ENCODE measurements at places on chromosomes 12 and 14.

- no peak for DNase-seq
Observed at GRCh38 chr14:105384605-105385321, 13.6 kb upstream of the TEX22 start.

GRCh38 chr14:38944691-38945090 is 158.3 kb downstream of the SEC23A start:
- DNase-seq: no peak

GRCh38 chr14:65580973-65581372 is 168.4 kb downstream of the FUT8 start:
- DNase-seq: no peak

DNA sequence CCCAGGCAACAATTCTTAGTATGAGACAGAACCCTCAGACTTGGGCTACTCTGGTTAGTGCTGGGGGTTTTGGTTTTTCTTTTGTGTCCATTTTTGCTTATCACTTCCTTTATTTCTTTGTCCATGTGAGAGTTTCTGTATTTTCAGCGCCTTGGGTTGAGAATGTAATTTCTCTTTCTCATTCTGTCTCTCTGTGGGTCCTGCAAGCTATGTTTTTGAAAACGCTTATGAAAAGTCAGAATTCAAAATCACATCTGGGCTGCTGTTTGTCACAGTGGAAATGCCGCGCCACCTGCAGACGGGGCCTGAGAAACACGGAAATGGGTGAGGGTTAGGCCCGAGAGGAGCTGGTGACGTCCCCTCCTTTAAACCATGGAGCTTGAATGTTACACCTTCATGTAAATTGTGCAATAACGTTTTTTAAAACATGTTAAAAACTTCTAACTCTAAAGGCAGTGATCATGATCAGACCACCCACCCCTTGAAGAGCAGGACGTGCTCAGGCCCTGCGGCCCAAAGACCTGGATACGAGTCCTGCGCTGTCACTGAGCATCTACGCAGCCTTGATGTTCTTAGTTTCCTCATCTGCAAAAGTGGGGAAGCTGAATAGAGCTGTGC is 26.1 kb downstream of the JDP2 start:
- DNase-seq: no peak

- no peak for DNase-seq
Observed at GRCh38 chr14:95483309-95484165, 32.9 kb downstream of the SYNE3 start.

DNA sequence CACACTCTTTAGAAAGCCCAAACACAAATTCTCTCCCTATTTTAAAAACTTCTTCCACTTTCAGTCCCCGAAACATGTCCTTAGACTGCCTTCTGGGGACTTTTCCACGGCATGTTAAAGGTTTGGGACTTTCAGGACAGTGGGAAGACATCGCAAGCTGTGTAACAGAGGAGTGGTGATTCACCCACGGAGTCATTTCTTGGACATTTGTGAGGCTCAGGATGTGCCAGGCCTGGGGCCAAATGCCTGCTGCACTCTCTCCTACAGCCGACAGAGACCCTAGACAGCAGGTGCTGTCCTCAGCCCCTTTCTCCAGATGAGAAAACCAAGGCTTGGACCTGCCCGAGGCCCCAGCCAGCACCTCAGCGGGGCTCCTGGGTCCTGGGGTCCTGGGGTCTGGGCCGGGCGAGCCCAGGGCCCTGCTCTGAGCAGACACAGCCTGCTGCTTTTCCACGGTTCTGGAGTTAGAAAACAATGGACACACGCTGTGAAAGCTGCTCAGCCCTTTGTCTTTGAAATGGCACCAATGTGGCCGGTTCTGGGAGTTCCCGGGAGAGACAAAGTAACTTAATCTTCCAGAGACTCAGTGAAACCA is 370.2 kb upstream of the SFSWAP start:
- no peak for DNase-seq

GRCh38 chr14:96508900-96509299 is 6.7 kb downstream of the PAPOLA start:
- no peak for DNase-seq

Data from activated T-helper 1 cell treated with anti-CD3 and anti-CD28 coated beads, Interleukin-2, amount 50 U/mL, for 16 hours (primary cell).